Breast epithelium (tissue), 4 donors: ENCODE measurements at places on chromosomes 16 and 17.
A peak's percentile ranks its signal among the peaks of the same experiment; 100 is the strongest.

DNA sequence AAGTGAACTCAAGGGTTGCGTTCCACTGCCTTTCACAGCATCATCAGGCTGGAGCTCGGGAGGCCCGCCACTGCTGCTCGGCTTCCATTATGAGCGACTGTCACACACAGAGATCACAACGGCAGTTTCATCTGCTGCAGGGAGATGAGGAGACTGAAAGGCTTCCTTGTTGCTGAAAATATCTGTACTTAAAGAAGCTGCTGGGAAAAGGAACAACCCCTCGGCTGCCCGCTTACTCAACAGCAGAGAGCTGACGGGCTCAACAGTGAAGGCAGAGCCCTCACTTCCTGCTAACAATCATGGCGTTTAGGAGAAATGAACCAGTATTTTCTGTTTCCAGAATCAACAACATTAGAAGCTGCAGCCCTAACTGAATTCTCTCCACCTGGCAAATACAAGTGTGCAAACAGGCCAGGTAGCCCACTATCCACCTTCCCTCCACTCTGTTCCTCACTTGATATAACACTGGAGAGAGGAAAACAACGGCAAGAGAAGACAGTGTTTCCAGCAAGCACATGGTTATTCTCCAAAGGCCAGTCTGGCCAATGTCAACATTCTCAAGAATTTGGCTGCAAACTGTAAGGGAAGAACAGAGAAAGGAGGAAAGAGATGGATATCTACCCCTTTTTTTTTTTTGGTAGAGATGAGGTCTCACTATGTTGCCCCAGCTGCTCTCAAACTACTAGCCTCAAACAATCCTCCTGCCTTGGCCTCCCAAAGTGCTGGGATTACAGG lies 33.7 kb downstream of the MBTPS1 start:
- no peak for DNase-seq

- no peak for DNase-seq
Measured at GRCh38 chr16:19090916-19091315, 22.8 kb upstream of the ITPRIPL2 start.

- DNase-seq, result no peak
Measured at GRCh38 chr17:47304186-47304585, 19.6 kb upstream of the EFCAB13 start.

GRCh38 chr17:58325289-58325726 lies 3.3 kb downstream of the TSPOAP1 start:
- no peak for DNase-seq

GRCh38 chr17:75589012-75589918 lies 1.7 kb downstream of the MYO15B start:
- DNase-seq, result peak; percentile 88

DNA sequence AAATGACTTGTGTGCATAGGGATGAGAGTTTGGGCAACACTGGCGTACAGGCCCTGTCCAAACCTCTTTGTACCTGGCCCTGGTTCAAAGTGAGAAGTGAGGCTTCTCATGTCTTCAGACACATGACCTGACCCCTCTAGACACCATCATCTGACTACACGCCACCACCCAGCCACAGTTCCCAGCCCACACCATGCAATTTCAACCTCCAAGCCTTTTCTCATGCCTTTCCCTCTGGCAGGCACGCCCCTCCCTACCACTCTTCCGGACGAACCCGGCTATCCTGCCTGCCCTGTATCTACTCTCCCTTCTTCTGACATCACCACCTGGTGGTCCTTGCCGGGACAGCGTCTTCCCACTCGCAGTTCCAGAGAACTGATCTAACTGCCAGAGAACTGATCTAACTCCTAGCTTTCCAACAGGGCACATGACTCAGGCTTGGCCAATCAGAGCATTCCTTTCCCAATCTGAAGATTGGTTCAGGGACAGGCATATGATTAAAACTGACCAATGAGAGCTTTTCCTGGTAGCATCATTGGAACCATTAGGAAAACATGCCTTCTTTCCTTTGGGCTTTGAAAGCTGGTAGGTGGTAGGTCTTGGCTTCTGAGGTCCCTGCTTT lies 27.1 kb upstream of the IL21R start:
- no peak for DNase-seq

DNA sequence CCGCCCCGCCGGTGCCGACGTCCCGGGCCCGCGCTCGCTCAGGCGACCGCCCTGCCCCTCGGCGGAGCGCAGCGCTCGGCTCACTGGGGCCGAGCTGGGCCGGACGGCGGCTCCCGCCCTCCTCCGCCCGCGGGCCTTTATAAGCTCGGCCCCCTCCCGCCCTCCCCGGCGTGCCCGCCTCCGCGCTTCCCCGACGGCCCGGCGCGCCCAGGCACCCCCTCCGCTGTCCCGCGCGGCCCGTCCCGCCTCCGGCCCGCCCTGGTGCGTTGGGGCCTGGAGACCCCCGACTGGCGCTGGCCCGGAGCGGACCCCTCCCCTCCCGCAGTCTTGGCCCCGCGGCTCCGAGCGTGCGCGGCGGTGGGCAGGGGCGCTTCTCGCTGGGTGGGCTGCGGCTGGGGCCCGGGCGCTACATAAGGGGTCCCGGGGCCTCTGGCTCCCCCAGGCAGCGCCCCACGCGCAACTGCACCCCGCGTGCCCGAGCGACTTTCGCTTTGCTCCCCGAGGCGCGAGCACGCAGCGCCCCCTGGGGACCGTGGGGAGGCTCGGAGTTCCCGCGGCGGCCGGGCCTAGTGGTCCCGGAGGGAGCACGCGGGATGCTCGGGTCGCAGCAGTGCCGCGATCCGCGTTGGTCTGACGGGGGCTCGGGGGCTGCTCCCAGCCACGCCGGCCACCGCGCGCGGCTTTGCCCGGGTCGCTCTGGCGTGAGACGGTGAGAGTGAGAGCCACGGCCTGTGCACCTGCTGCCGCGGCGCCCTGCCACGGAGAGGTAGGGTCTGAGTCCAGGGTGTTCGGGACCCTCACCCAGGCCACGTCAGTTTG lies at the start of gene PIEZO1:
Gene PIEZO1 (minus strand): TSS at position 115 of the 819 bp plus-strand sequence. CDS start 256 bp downstream, outside the sequence.
- DNase-seq, result no peak
